Caudate nucleus (tissue), 63 donors: ENCODE measurements at places on chromosomes 2 and 18.

- DNase-seq = no peak
These were observed 127.1 kb downstream of the TMEFF2 start for GRCh38 chr2:192067631-192068030.

GRCh38 chr2:158473719-158474392, 17.1 kb downstream of the PKP4 start:
- DNase-seq = no peak

DNA sequence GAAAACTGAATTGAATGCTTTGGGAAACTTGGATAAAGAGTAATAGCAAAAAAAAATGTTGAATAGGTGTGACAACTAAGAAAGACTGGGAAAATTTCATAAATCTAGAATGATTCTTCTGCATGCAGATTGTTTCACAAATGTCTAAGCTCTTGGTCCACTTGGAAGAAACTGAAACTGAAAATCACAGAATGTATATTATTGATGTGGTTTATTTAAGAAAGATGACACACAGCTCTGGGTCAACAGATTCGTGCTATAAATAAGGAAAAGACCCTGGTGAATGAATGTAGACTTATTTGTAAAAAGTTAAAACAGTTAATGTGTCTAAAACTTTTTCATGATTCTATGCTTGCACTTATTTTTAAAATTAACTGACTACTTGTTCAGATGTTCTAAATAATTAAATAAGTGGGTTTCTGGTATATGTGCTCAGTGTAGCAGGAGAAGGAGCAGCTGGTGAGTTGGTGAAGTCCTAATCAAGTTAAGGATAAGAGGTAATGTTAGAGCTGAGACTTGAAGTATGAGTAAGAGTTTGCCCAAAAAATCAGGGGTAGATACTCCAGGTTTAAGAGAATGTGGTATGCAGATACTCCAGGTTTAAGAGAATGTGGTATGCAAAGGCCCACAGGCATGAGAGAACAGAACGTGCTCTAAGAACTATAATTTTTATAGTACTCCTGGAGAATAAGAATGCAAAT, 24.5 kb downstream of the UGP2 start:
- no peak for DNase-seq

DNA sequence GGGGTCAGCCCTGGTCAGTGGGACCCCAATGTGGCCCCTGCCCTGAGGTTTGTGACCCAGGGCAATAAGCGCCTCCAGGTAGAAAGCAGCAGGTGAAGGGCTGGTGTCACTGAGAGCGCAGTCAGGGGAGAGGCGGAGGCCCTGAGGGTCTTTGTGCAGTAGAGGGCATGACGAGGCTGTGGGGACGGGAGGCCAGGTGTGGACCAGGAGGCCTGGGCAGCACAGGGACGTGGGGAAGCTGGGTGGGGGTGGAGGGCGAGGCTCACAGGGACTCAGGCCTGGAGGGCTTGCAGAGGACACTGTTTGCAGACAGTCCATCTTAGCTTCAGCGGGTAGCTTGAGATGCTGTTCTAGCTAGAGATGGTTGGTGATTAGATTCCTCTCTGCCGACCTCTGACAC, 32.0 kb downstream of the TRAF3IP1 start:
- DNase-seq = no peak

GRCh38 chr2:112454586-112454985, 21.1 kb upstream of the RGPD8 start:
- no peak for DNase-seq

- DNase-seq = no peak
These were observed 558.7 kb upstream of the TNP1 start for GRCh38 chr2:217418544-217418943.

- peak; percentile 46 for DNase-seq
These were observed 1.0 kb downstream of the AGAP1 start for GRCh38 chr2:235494716-235495372.

DNA sequence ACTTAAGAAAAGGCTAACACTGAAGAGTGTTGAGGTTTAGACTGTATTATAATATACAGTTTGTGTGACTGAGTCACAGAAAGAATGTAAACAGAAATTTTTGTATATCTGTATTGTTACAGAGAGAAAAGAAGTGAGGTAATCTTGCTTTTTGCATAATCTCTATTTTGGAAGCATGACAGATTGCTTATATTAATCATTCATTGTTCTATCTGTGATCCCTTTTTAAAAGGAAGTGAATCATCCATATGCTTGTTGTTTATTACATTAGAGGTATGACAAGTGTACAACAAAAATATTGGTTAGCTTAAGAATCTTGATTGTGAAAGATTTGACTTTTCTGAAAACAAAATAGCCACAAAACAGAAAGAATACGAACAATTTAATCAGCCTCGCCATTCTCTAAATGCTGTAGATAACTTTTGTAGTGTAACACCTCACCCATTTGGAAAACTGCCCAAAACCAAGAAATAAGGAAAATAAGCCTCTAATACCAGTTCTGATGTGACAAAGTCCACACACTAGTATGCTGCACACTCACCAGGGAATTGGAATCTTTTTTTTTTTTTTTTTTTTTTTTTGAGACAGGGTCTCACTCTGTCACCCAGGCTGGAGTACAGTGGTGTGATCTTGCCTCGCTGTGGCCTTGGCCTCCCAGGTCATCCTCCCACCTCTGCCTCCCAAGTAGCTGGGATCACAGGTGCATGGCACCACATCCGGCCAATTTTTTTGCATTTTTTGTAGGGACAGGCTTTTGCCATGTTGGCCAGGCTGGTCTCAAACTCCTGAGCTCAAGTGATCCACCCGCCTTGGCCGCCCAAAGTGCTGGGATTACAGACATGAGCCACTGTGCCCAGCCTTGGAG, 91.5 kb upstream of the LPIN2 start:
- DNase-seq = no peak

DNA sequence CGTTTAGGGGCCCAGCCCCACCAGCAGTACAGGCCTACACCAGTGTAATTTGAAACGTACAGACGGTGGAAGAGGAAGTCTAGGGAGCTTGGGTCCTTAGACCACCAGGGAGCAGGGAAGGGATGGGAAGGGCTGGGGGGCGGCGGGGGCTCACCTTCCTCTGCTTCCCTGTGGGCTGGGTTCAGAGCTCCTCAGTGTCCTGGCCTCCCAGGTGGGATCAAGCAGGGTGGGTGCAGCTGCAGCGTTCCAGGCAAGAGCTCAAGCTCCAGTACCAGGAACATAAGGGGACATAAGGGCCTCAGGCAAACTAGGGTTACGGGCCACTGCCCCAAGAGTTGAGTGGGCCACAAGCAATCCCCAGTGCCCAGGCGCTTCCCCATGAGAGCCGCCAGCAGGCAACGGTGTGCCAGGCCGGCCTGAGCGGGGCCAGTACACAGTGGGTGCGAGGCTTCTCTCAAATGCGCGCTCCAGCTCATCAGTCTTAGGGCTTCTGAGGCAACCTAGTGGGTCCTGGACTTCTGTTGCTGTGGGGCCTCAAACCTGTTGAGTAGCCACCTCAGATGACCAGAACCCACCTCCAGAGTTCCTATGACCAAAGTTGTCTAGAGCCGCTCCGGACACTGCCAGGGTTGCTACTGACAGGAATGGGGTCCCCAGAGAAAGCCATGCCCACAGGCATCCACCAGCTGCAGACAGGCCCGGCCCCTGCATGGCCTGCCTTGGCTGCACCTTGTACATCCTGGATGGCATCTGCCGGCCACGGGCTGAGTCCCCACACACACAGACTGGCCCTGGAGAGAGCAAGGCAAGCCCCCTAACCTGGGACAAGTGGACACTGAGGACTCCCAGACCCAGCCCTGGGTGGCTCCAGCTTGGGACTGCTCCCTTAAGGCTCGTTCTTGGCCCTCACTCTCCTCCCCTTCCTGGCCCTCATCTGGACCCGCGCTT, 5.2 kb downstream of the ANKRD23 start:
- no peak for DNase-seq

- DNase-seq = no peak
These were observed 126.4 kb upstream of the MGAT5 start for GRCh38 chr2:134127496-134127895.

DNA sequence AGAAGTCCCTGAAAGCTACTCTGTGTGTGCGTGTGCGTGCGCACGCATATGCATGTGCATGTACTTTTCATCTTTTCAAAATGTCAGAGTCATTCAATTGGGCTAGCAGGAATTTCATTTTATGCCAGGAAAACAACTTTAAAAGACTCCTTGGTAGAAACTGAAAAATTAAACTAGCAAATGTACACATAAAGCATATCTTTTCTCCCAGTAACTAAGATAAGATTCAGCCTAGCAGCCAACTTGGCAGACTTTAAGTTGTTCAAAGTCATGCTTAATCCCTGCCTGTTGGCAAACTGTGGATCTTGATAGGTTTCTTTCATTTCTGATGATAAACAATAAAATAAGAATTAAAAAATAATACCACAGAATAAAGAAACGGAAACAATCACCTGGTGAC, 1129.1 kb downstream of the LRP1B start:
- DNase-seq = no peak

- DNase-seq = peak; percentile 41
These were observed 10.3 kb upstream of the CHST10 start for GRCh38 chr2:100427627-100428258.

- no peak for DNase-seq
These were observed 978 bp upstream of the TUBA4A start for GRCh38 chr2:219254590-219255201.

- DNase-seq = no peak
These were observed 48.7 kb downstream of the NETO1 start for GRCh38 chr18:72819050-72819449.

DNA sequence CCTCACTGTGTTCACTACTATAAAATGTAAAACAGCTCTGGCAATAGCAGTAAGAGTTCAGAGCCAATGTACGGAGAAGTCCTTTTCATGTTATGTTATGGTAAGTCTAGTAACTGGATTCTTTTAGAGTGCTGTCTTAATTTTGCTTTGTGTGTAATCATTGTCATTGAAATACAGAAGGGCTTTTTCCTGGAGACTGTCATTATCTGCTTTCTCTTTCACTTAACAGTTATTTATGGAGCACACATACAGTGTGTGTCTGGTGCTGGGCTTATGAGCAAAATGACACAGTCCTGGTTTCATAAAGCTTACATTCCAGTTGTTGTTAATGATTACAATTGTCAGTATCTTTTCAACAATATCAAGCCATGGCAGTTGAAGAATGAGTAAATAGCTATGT, 95.5 kb downstream of the CCDC102B start:
- no peak for DNase-seq

DNA sequence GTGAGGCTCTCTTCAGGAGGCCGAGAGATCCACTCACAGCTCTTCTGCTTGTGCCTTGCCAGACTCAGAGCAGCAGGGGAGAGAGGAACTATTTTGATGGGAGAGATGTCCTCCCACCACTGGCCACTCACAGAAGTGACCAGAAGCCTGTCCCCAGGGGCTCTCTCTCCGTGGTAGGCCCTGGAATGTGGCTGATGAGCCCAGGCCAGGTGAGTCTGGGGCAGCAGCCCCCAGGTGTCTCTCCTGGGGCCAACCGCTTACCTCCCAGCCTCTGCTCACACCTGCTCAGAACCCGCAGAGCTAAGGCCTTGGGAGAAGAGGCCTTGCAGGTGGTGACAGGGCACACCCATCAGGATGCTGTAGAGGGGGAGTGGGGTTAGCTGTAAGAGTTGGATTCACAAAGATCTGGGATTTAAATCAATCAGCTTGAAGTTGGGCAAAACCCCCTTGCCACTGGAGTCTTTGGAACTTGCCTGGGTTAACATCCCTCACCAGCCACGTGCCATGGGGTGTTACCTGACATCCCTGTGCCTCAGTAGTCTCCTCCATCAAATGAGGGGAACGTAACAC, 29.1 kb upstream of the ASB18 start:
- no peak for DNase-seq

GRCh38 chr2:40279001-40279400, 172.9 kb downstream of the SLC8A1 start:
- DNase-seq = no peak

DNA sequence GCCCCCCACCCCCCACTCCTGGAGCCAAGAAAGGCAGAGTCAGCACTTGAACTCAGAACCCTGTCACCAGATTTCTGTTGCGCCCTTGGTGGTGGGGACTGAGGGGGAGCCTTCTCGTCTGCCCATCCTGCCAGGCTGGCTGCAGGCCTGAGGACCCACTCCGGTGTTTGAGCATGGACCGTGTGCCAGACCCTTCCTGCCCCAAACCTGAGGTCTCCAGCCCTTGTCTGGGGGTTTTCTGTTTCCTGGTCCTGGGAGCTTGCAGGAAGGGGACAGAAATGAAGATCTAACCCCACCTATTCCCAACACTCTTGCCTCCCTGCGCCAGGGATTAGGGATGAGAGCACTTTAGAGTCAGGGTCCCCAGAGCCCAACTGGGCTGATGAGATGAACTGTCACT, 190.6 kb downstream of the HAUS1 start:
- DNase-seq = no peak

DNA sequence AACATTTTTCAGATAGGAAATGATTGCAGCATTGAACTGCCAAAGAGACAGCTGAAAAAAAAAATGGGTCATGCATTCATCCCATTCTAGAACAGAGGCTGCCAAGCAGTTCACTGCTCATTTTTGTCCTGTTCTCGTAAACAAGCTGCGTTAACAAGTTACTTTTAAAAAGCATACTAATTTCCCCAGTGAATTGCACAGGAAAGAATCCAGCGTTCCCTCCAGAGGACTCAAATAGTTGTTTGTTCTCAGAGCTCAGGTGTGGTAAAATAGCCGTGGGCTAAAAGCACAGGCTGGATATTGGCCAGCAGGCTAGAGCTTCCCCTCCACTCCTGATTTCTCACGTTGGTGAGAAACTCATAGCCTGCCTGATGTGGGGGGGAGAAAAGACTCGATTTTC, 76.1 kb upstream of the AQP4 start:
- peak; percentile 28 for DNase-seq

DNA sequence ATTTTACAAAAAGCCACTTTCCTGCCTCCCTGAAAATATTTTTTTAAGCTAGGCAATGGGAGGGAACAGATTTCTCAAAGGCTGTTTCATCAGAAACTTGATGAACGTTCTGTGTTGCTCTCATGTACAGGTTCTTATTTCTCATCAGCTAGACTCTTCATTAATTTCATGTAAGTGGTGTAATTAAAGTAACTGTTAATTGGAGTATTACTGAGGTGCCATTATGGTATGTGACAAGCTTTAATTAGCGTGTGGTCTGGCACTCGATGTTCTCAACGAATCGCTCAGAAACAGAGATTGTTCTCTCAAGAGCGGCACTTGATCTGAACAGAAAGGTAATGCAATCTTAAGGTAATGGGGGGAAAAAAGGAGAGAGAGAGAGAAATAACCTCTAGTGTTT, 81.9 kb upstream of the MYCN start:
- no peak for DNase-seq

DNA sequence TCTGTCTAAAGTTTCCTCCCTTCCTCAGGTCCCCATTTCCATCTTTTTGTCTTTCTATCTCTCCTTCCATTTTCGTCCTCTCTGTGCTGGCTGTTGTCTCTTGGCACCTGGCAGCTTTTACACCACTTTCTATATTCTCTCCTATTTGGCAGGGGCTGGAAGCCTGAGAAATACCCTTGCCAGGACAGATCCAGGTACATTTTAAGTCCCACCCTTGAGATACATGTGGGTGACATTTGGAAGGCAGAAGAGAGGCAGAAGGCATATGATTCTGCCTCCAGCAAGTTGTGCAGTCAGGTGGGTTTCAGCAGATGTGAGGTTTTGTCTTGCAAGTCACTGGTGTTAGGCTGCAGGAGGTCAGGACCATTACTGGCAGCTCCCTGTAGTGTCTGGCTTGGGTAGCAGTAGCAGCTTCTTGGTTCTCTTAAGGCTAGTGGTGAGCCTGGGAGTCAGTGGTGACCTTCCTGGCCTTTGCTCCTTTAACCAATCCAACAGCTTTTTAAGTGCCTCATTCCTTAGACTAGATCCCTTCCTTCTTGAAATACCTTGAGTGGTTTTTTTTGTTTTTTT, 90.1 kb downstream of the CAPN13 start:
- no peak for DNase-seq
